ENCODE measurements at places on chromosomes 12 and 14. TPM values are rescaled to one million over a fixed set of nuclear protein-coding genes. Genes with fewer than 3 reads are reported as not detected.

Gene EML5
- 3.1 TPM for total RNA-seq

Gene PRR4
- total RNA-seq: 1.3 TPM

Gene KRT72
- total RNA-seq: not detected

Gene CLEC4A
- 0.48 TPM for total RNA-seq

Gene REP15
- total RNA-seq: 1.4 TPM
